ENCODE measurements at places on chromosomes 4 and X.
A peak's percentile ranks its signal among the peaks of the same experiment; 100 is the strongest.

GRCh38 chr4:128323401-128323800 lies 35.8 kb upstream of the PGRMC2 start:
- no peak for DNase-seq

GRCh38 chrX:101117701-101118100 lies 19.7 kb downstream of the CENPI start:
- DNase-seq = no peak

- peak; percentile 83 for DNase-seq
These were observed 107.4 kb upstream of the STOX2 start for GRCh38 chr4:183797445-183798300.

DNA sequence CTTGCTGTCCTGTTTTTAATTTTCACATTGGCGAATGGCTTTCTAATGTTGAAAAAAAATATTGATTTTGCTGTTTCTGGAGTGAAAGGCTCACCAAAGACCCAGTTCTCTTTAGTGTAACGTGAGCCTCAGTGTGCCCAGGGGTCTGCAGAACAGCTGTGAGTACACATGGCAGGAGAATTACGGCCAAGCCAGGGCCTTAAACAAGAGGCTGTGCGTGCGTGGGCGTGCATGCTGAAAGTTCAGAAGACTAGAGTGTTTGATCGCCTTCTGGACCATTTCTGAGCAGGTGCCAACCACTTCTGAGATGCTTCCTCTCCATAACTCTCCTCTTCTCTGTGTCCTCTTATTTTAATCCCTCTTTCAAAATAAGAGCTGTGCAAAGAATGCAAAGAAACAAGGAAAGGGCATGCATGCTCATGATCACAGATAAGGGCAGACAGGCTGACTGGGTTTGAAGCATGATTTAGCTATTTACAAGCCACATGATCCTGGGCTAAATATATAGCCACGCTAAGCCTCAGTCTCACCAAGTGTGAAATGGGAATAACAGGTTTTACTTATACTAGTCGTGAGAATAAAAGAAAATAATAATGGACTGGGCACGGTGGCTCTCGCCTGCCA lies 9.9 kb downstream of the PHEX start:
- DNase-seq = no peak

GRCh38 chr4:5635826-5636195 lies 72.5 kb downstream of the EVC2 start:
- no peak for DNase-seq

DNA sequence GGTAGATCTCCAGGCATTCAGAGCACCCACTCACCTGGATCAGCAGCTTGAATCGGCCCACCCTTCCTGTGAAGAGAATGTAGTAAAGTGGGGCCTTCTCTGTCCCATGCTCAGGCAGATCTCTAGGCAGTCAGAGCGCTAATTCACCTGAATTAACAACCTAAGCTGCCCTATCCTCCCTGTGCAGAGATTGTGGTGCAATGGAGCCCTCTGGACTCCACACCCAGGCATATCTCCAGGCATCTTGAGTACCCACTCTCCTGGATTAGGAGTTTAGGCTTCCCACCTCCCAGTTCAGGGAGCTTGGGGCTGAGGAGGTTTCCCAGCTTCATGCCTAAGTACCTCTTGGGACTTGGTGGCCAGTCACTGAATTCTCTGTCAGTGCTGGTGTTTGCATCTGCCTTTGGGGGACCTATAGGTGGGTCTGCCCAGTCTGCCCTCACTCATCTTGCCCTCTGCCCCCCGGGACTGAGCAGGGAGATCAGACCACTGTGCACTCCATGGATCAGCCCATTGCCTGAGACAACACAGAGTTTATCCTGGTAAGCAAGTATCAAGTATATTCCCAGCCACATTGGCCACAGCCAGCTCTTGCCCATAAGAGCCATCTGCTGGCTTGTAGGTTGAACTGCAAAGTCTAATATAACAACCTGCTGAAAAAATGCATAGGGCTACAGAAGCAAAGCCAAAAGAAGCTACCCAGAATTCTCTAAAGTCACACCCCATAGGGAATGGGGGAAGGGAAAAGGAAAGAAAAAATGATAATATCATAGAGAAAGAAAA lies 372.9 kb downstream of the KLHL13 start:
- DNase-seq = peak; percentile 22

DNA sequence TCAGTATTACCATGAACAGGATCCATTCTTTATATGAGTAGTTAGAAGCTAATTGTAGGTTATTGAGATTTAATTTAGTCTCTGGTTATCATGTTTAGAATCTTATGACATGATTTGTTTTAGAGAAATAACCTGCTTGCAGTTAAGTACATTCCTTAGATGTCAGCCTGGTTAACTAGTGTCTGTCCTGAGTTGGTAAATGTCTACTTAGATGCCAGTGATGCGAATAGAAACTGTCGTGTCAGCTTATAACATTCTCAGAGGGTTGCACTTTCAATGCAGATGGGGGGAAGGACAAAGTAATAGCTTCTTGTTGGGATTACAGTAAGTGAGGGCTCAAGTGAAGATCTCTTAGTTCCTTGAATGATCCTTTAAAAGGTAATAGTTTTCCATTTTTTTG lies 227.8 kb upstream of the SPRY1 start:
- no peak for DNase-seq

- DNase-seq = no peak
These were observed 105.4 kb downstream of the MSN start for GRCh38 chrX:65772842-65773241.

GRCh38 chr4:101415962-101416361 lies 68.6 kb upstream of the PPP3CA start:
- no peak for DNase-seq

- no peak for DNase-seq
These were observed 9.3 kb upstream of the CPE start for GRCh38 chr4:165369522-165369921.

DNA sequence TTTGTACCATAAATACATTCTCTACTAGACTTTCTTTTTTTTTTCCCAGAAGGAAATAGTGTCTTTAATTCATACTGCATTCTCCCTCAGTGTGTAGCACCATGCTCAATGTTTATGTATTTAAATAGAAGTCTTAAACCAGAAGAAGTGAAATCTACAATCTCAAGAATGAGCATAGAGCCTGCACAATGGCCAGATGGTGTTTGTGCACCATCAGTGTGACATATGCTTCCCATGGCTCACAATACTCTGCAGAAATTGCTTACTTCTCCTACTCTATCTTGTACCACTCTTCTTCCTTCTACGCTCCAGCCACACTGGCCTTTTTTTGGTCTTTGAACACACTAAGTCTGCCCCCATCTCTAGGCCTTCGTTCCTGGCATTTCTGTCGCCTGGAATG lies 2.6 kb upstream of the DOCK11 start:
- DNase-seq = no peak

- DNase-seq = no peak
These were observed 8.1 kb upstream of the TBC1D25 start for GRCh38 chrX:48531358-48531959.

DNA sequence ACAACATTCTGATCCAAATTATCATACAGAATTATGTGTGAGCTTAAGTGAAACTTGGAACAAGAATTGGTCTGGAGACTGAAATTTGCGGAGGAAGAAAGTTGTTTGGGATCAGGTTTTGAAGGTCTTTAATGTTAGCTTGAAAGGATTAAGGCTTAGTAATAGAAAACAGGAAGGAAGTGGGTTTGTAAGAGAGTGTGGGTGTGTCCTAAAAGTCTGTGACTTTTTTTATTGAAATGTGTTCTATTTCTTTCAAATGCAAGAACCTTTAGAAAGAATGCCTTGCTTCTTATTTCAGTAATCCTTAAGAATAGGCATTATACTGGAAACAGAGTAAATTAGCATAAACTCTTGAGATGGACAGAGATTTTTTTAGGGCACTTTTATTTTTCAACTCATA lies 198.0 kb downstream of the GALNTL6 start:
- DNase-seq = no peak

GRCh38 chr4:101174679-101175345 lies 172.5 kb downstream of the PPP3CA start:
- DNase-seq = no peak

- no peak for DNase-seq
These were observed 6.0 kb upstream of the OPHN1 start for GRCh38 chrX:68439341-68439740.

GRCh38 chr4:84681486-84682274 lies 98.8 kb downstream of the CDS1 start:
- no peak for DNase-seq

DNA sequence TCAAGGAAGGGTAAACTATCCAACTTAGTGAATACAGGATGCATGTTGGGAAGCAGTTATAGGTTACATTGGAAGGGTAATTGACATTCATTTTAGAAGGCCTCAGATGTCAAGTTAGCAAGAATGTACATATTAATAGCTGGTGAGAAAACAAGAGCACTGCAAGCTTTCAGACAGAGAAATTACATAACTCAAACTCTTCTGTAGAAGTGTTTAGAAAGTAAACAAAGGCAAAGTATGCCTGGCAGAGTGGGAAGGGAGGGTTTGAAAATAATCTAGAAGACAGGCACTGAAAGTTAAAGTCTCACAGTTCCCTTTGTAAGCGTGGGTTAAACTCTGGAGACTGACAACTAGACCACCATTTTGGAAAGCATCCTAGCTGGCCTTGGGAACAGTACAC lies 406.2 kb downstream of the ANKRD50 start:
- no peak for DNase-seq

DNA sequence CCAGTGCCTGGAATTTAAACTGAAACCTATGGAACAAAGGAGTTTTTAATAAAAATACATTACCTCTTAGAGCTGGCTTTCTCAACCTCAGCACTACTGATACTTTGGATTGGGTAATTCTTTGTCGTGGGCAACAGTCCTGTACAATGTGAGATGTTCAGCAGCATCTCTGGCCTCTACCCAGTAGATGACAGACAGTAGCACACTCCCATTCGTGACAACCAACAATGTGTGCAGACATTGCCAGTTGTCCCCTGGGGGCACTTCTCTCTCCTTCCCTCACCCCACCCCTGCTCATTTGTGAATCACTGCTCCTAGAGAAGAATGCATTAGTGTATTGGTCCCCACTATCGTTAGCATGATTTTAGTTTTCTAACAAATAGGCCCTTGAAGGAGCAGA lies 16.2 kb downstream of the GPAT3 start:
- DNase-seq = no peak

GRCh38 chr4:910366-911091 lies 21.6 kb downstream of the GAK start:
- no peak for DNase-seq

GRCh38 chr4:38860788-38861424 lies 4.3 kb upstream of the TLR6 start:
- peak; percentile 47 for DNase-seq

DNA sequence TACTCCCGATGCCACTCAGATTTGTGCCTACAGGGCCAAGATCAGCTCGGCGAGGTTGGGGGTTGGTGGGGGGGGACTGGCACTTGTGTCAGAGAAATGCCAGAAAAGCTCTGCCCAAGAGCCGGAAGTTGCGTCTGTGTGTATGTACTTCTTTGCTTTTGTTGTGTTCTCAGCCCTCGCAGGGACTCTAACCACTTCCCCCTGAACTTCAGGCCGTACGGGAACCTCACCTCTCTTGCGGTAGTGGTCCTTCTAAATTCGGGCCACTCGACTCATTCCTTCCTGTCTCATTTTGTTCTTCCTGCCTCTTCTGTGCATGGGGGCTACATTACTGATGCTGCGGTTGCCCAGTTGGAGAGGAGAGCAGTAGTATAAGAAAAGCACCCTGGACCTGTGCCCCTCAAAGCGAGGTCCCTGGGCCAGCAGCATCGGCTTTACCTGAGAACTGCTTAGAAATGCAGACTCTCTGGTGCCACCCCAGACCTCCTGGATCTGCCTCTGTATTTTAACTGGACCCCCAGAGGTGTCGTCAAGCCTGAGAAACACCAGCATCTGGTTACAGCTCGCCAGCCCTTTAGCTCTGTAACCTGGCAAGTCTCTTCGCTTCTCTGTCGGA lies 146.3 kb upstream of the RPS6KA3 start:
- no peak for DNase-seq

DNA sequence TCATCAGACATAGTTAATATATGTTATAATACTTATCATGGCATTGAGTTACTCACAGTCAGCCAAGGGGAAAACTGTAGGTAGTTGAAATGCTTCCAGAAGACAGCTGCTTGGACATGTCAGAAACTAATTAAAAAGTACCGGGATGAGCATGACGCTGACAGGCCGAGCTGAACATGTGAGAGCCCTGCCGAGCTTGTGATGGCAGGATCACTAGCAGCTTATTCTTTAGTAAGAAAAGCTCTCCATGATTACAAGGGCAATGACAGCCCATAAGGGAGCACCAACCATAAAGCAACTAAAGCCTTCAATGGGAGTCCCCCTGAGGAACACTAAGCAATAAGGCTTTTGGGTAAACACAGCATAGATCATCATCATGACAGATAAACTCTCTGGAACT lies 435.6 kb downstream of the TLL1 start:
- DNase-seq = no peak

DNA sequence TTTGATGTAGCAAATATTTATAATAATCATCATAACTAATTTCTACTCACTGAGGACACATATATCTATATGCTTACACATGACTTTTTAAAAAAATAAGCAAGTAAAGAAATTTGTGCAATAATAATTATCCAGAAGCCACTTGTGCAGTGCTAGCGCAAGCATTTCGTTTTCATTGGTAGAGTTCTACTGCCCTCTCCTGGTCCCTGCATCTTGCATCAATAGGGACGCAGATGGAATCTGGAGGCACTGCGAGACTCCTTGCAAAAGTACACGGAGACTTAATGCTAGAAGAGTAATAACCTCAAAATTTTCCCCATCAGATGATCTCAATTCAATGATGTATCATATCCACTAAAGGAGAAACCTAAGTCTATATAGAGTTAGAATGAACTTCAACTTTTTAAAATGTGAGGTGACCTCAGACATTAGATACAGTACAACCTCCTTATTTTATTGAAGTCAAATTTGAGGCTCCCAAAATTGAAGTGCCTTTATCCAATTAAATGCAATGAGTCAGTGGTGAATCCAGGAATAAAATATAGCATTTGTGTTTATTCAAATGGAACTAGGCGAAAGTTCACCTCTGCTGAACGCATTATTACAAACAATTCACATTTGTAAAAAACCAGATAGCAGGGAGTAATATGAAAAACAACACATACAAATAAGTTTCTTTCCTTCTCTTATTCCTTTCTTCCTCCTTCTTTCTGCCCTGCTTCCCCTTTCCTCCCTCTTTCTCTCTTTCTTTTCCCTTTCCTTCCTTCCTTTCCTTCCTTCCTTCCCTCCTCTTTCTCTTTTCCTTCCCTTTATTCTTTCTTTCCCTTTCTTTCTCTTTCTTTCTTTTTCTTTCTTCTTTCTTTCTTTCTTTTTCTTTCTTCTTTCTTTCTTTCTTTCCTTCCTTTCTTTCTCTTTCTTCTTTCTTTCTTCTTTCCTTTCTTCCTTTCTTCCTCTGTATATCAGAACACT lies 450.0 kb downstream of the ANKRD50 start:
- peak; percentile 49 for DNase-seq

- no peak for DNase-seq
These were observed 64.3 kb upstream of the HELT start for GRCh38 chr4:184953971-184954370.

Measured in SK-N-SH (cell line).